NCI-H1694 treated with DMSO at 0.1 percent for 48 hours (cell line): ENCODE measurements at places on chromosomes 16 and 17.

- no peak for DNase-seq
Observed at GRCh38 chr16:5820472-5820871, 722.9 kb upstream of the EEF2KMT start.

DNA sequence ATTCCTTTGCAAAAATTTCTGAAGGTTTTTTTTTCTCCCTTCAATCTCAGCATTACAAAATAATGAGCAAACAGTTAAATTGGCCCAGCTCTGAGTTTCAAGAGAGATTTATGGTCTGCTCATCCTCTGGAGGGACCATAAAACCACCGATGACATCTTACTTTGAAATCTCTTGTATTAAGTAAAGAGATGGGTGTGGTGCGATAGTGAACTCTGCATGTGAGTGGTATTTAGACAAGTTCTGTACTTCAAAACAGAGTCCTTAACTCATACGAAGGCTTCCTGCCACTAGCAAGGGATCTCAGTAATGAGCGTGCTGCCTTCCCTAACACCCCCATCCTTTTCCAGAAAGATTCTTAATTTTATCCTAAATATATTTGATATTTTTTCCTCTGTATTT is 2.1 kb downstream of the FAM20A start:
- no peak for DNase-seq

GRCh38 chr17:32819035-32819434 is 57.9 kb downstream of the MYO1D start:
- no peak for DNase-seq

- peak; percentile 21 for DNase-seq
Observed at GRCh38 chr16:3017794-3018506, at the start of gene CLDN6. Gene CLDN6 (minus strand): TSS chr16:3018183. CDS start chr16:3016021, 2,162 bp downstream.

DNA sequence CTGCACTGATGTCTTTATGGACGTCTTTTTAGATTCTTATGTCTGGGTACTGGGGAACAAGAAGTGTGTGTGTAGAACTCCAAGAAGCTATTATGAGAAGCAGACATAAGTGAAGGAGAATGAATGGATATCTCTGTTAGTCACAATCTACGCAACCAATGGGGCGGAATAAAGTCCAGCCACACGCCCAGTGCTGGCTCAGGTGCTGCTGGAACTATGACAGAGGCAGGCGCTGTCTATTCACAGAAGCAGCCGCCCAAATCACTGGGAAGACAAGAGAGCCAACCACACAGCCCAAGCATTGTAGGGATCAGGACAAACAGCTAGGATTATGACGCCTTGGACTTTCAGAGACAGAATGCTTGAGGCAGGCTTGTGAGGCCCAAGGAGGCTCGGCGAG is 43.9 kb upstream of the ICAM2 start:
- DNase-seq, result no peak

- no peak for DNase-seq
Observed at GRCh38 chr17:7173687-7174602, 5.2 kb downstream of the ASGR1 start.

- DNase-seq, result no peak
Observed at GRCh38 chr16:66517586-66518263, 32.2 kb downstream of the TK2 start.

DNA sequence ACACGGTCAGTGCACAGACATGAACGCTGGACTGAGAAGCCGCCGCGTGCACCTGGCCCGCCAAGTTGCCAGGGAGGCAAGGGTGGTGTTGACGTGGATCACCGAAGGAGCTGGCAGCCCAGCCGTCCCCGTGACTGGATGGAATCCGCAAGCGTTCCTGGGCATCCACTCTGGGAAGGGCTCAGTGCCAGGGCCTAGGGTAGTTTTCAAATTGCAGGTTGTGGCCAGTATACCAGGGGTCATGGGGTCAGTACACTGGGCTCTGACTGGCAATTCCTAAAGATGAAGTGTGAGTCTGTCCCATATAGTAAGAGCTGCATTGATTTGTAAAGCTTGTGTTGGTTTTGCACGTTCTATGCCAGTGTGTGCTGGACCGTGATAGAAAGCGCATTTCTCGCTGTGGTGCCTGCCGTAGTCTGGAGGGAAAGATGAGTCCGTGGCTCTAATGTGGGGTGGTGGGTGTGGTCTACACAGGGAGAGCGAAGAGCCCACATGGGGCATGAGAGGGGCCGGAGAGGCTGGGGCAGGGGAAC is 21.1 kb upstream of the METRNL start:
- DNase-seq, result no peak

GRCh38 chr17:70013911-70014310 is 61.1 kb upstream of the KCNJ16 start:
- DNase-seq, result no peak

DNA sequence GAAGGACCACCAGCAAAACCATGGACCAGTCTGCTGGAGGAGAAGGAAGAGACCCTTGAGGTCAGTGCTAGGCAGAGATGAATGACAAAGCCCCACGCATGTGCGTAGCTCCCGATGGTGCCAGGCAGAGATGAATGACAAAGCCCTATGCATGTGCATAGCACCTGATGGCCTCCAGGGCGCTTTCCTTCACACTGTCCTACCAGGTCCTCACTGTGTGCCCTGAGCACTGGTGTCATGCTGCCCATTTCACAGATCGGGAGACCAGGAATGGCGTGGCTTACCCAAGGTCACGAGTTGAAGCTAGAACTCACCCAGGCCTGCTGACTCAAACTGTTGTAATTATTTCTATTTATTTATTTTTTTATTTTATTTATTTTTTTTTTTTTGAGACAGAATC is 149.6 kb downstream of the KATNIP start:
- DNase-seq, result no peak

DNA sequence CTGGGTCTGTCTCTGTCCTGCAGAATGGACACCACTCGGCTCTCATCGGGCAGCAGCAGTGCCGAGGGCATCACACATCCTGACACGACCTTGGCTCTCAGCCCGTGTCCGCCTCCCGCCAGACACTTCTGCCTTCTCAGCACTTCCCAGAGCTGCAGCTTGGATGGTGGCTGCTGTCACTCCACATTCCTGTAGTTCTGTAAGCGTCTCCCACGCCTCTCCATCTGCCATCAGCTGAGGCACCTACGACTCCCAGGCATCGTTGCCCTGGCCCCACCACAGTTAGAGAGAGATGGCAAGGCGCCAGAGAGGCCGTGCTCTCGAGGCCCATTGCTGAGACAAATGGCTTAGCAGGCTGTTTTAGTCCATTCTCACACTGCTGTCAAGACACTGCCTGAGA is 195.9 kb upstream of the CHMP6 start:
- peak; percentile 37 for DNase-seq

GRCh38 chr17:81666092-81666341 is 388 bp downstream of the OXLD1 start:
- no peak for DNase-seq

DNA sequence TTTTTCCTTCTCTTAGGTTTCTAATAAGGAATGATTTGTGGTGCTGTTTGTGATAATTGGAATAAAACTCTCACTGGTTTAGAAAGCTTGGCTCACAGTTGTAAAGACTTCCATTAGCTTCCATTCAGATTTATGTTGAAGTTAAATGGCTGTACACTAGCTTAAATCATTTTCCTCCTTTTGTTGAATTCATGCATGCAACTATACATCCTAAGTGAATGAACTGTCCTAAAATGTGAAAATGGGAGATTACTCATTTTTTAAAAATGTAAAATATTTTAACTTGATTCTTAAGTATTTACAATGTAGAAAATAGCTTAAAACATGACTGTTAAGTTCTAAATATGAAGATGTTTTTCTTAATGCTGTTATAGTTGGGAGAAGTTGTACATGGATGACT is 15.2 kb downstream of the PRKCA start:
- no peak for DNase-seq

GRCh38 chr16:28982949-28983348 is 1.9 kb upstream of the LAT start:
- DNase-seq, result no peak

GRCh38 chr17:50274142-50274896 is at the start of gene TMEM92:
Gene TMEM92 (plus strand): TSS chr17:50274466. CDS start chr17:50274502, 36 bp downstream.
- no peak for DNase-seq

DNA sequence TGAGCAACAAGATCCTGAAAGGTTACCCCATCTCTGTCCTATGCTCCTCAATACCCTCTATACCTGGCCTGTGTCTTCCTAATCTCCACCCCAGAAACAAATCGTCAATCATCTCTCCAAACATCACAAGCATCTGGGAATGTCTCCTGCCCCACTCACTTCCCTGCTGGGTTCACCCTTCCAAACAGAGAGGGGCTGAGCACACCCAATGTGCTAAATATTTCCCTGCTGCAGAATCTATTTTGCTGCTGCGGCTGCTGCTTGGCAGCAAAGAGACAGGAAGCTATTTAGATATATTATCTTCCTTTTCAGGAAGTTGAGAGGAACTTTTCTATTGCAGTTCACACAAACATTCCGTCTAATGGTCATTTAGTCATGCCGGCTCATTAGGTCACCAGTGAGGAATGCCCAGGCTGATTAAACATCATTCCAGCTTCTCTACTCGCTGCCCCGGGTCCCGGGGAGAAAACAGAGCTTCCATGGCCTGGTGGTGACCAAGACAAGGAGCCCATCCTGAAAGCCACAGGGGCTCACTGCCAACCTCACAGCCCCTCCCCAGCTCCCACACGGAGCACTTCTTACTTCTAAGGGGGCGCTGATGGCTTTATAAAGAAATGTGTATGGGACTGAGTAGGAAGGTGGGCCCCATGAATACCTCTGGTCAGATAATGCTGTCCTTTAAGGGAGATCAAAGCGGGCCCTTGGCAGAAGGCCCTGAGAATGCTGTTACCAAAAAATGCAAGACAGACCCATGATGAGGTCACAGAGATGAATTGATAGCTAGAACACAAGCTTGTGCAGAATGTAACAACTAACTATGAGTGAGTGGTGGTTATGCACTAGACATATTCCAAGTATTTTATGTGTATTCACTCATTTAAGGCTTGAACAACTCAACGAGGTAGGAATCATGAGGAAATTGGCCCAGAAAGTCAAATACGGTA is 218.3 kb downstream of the SOX9 start:
- DNase-seq, result no peak

DNA sequence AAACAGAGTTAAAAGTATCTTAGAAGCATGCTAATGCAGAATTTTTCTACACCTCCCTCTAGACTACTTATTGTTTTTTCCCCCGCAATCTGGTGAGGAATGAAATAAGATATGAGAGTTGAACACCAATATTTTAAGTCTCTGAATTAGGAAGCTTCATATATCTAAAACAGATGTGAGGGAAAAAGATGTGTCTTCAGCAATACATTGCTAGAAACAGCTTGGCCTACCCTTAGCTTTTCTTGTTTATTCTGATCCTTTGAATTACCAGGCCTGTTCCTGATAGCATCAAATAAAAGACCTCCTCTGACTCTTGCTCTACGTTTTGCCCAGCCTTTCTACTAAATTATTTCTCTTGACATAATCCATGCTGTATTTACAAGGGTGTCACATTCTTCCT is 221.8 kb downstream of the CDH11 start:
- DNase-seq, result no peak

DNA sequence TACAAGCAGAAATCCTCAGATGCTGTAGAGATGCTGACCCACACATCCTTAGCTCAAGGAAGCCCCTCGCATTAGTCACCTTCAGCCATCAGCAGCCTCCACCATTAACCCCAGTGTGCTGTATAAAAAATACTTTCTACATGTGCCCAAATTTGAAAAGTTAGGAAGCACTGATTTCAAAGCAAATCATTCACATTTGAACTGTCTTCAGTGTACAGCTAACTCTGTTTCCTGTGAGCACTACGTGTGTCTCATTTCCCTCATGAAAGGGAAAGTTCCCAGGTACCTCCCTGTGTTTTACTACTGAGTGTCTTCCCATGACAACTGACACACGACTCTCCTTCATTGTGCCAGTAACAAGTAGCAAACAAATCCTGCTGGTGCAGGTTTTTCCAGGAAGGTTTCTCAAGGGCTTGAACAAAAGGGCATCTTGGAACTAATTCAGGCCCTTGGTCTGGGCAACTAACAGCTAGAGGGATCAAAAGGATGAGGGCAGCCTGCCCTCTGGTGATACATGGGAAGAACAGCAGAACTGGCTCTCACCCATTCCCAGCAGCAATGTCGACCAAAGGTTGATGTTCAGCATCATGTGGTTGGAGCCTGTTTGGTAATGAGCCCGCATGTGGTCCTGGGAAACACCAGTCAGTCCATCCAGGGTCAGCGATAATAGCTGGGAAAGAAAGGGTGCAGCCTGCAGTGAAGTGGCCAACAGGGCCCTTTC is 4.0 kb downstream of the SLC35B1 start:
- peak; percentile 19 for DNase-seq

GRCh38 chr17:61418449-61418848 is 18.8 kb downstream of the TBX2 start:
- no peak for DNase-seq

DNA sequence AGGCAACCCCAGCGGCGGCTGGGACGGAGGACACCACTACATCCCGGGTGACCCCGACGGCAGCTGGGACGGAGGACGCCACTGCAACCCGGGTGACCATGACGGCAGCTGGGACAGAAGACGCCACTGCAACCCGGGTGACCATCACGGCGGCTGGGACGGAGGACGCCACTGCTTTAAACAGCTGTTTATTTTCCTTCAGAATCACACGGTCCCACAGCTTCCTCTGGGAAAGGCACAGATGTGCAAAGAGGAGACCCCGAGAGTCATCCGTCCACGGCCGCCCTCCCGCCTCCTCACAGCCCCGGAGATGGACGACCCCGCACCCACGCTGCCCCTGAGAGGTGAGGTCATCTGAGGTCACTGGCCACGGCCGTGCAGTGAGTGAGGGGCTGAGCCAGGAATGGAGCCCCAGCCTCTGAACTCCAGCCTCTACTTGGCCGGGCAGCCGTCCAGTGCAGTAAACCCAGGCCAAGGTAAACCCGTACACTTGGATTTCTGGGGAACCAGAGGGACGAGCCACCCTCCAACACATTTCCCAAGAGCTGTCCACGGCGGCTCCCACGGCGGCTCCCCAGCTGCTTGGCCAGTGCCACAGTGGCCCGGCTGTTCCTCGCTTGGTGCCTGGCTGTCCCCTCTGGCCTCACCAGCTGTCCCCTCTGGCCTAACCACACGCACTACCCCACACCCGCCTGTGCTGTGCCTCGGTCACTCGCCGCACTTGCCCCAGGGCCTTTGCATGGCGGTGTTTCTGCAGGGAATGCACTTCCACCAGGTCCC is 43.2 kb upstream of the PABPN1L start:
- DNase-seq, result no peak

DNA sequence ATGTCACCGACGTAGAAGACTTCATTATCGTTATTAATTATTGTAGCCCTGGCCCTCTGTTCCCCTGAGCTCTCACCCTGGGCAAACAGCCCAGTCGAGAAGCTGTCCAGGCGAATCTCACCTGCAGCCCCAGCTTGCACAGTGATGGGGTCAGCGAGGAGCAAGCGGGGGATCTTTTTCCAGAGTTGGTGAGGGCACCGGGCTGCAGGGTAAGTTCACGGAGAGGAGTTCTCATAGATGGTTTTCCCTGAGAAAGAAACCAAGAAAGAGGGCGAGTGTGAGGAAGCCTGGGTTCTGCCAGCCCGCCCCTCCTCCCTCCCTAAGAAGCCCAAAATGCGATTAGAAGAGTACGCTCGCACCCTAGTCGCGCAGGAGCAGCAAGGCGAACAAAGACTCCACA is 436 bp downstream of the SPAG5 start:
- no peak for DNase-seq
